ENCODE measurements at places on chromosomes 7 and 10.

- no peak for DNase-seq
These were observed 21.0 kb upstream of the DDX21 start for GRCh38 chr10:68934994-68935393.

DNA sequence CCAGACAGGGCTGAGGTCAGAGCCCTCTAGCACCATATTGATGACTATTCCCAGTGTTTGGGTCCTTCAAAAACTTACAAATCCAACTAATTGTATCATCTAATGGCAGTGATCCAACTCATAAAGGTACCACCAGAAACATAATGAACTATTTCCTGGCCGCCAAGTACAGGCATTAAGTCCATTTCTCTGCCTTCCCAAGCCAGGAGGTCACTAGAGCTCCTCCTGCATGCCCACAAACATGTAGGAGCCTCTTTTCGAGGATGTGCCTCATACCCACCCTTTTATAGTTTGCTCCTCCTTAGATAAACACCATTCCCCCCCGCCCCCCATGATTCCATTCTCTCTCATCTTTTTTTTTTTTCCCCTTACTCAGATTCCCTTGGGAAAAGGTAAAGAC lies 91.3 kb downstream of the CHN2 start:
- no peak for DNase-seq

DNA sequence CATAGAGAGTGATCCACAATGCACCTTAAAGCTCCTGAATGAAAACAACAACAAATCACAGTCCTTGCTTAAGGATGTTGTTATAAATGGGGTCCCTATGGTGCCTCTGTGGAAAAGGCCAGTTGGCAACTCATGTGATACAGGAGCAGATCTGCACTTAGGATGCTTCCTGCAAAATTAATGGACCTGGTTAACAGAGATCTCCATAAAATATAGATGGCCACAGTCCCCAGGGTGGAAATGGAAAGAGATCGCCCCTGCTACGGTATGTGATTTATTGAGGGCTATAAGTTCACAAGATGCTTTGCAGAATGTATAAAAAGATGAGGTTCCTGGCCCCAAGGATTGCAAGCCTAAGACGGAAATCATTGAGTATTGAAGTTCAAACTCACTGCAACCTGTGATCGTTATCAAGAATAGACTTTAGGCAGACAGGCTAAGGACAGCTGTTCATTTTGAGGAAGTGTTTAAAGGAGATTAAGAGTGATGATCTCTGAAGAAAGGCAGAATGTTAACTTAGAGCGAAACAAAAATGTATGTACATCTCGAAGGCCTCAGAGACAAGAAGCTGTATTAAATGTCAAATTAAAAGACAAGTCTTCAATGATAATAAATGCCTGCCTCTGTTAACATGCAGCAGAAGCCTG lies 174.1 kb upstream of the PLPP4 start:
- no peak for DNase-seq

DNA sequence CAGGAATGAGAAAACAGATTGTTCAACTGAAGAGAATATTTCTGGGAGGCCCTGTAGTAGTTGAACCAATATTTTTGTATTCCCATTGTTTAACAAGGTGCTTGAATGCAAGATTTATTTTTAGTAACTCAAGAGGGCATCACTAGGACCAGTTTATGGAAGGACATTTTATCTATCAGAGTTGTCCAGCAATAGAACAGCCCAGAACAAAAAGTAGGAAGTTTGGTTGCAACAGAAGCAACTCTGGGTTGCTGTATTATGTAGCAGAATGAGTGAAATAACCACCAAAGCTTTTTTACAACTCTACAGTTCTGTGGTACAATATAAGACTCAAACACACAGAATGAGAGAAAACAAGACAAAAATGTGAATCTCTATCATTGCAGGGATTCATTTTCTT lies 34.7 kb downstream of the CPED1 start:
- no peak for DNase-seq

- DNase-seq = no peak
These were observed 46.4 kb downstream of the ZNF716 start for GRCh38 chr7:57496395-57496794.

DNA sequence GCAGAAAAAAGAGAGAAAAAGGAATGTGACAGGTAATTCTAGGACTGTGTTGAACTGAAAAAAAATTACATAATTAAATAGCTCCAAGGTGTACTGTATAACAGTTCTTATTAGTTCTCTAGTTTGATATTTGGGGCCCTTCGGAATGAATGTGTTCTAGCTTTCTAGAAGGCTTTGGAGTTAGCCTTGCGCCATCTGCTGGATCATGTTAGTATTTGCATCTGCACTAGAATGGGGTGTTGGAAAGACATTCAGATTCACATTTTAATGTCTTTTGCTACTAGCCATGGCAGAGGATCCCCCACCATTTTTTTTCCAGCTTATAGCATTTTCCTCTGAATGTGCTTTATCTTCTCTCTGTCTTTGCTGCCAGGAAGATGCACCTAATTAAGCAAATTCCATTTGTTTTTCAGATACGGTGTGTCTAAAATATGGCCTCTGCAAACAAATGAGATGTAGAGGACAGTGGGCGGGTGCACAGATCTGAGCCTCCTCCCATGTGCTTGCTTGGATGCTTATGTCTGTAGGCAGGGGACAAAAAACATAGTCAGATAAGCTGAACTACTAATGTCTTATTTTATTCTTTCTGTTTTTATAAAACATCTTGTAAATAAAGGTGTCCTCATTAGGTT lies 238.5 kb downstream of the PHF14 start:
- peak; percentile 21 for DNase-seq

GRCh38 chr10:22607261-22607660 lies 107.1 kb downstream of the PIP4K2A start:
- no peak for DNase-seq

GRCh38 chr7:30143748-30144251 lies 9.0 kb downstream of the MTURN start:
- no peak for DNase-seq

- DNase-seq = no peak
These were observed 1085.5 kb downstream of the SORCS1 start for GRCh38 chr10:106078895-106079576.

- DNase-seq = no peak
These were observed 165.6 kb downstream of the AVL9 start for GRCh38 chr7:32660936-32661335.

- no peak for DNase-seq
These were observed 131.0 kb downstream of the RPS24 start for GRCh38 chr10:78164702-78165101.

DNA sequence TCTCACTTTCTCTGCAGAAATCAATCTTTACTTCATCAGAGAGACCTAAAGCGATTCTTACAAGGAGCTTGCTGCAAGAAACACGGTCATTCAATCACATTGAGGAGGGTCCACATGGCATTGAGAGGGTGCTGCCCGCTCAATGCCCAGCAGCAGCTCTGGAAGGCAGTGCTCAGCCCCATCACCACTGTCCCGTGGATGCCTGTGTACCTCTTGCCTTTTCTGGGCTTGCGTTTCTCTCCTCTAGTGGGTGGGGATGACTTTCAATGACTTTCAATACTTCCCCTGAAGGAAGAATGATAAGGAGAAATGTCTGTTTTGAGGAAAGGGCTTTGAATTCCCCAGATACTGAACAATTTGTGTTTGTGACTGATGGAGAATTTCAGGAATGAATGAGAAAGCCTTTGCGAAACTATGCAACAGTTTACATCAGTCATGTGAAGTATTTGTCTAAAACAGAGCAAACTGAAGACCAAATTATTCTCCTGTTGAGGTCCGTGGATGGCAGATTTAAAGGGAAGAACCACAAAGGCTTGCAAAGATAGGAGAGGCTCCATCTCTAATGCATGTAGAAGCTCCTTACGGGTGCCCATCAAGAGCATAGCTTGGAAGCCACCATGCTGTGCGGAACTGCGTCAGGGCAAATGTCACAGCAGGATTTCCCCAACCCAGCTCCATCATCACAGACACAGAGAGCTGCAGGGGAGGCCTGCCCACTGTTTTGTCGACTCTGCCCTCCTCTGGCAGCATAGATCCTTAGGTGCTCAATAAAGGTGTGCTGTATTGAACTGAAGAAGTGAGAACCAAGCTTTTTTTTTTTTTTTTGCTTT lies 6.6 kb upstream of the ZNF22 start:
- DNase-seq = no peak

DNA sequence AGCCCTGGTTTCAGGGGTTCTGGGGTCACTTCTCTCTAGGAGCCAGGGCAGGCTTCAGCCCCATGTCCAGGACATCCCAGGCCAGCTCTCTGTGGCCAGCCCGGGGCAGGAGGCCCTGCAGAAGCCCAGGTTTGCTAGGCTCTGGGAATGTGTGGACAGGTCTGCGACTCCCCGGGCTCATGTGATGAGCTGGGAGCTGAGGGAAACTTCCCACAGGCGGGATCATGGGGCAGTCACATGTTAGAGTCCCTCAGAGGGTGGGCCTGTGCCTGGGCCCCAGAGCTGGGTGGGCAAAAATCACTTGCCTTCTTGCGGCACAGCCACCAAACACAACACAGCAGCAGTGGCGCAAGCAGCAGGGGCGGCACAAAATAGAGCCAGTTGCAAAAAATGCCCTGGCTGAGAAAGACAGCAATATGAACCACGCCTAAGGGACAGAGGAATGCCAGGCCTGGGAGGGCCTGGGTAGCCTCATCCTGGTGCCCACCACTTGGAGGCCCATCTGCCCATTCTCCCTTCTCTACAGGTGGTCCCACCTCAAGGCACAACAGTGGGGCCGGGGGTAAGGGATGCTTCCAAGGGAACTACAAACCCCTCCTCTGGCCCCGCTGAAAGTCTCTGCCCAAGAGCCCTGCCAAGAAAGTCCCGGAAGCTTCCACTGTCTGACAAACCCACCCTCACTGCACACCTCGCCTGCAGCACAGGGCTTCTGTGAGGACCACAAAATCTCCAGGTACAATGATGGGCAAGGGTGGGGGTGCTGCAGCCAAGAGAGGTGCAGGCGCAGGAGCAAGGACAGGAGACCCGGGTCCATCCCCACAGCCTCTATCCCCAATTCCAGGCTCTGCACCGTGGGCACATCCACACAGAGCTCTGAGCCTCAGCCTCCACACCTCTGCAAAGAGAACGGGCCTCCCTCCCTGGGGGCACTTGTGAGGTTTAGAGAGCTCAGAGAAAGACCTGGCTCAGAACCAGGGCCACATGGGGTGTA lies 34.6 kb upstream of the ANTXRL start:
- no peak for DNase-seq

GRCh38 chr10:102412293-102412692 lies 6.3 kb downstream of the PSD start:
- DNase-seq = no peak

- no peak for DNase-seq
These were observed 238.1 kb upstream of the BMPER start for GRCh38 chr7:33667196-33667595.

DNA sequence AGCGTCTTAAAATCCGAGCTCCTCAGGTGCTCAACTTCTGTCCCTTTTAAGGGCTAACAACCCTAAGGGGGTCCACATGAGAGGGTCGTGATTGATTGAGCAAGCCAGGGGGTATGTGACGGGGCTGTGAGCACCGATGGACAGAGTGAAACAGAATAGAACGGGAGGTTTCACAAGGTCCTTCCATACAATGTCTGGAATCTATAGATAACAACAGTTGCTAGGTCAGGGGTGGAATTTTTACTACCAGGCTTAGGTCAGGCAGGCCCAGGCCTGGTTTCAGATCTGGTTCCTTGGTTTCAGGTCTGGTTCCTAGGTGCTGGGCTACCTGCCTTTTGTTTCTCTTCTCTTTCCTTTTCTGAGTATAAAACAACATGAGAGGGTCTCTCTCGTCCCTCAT lies 80.9 kb downstream of the PTN start:
- DNase-seq = no peak

GRCh38 chr10:79029478-79030390 lies 39.0 kb upstream of the ZMIZ1 start:
- no peak for DNase-seq

DNA sequence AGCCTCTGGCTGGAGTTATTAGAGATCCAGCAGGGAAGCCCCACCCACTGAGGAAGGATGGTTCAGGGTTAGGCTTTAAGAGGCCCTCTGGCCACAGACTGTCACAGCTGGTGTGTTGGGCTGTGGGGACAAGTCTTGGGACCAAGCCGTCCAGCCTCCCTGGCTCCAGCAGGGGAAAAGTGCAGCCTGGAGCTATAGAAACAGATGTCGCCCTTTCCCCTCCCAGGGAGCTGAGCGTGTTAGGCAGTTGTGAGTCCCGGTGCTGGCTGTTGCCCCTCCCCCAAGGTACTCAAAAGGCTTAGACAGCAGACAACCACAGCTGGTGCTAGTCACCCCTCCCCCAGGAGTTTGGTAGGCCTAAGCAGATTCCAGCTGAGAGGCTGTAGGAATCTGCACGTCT lies 143.4 kb downstream of the TMEM168 start:
- no peak for DNase-seq

GRCh38 chr7:70312336-70312735 lies 714.1 kb downstream of the AUTS2 start:
- DNase-seq = no peak

DNA sequence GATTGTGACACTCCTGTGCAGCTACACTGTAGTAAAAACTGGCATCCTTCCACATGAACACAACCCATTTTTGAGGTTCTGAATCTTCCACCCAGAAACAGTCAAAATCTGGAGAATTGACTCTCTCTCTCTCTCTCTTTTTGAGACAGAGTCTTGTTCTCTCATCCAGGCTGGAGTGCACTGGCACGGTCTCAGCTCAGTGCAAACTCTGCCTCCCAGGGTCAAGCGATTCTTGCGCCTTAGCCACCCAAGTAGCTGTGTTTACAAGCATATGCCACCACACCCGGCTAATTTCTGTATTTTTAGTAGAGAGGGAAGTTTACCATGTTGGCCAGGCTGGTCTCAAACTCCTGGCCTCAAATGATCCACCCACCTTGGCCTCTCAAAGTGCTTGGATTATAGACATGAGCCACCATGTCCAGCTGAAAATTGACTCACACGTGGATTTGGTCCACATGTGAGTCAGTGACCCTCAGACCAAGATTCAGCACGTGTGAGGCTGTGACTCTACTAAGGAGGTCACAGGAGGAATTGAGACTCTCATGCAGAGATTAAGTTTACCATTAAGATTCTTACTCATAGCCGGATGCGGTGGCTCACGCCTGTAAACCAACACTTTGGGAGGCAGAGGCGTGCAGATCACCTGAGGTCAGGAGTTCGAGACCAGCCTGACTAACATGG lies 12.1 kb upstream of the ZNF107 start:
- no peak for DNase-seq

GRCh38 chr10:121667948-121668313 lies 69.7 kb upstream of the FGFR2 start:
- DNase-seq = no peak

- DNase-seq = no peak
These were observed 5.9 kb upstream of the HTR5A start for GRCh38 chr7:155064186-155064585.

- no peak for DNase-seq
These were observed 148.5 kb downstream of the POLR1F start for GRCh38 chr7:19560111-19560883.

GRCh38 chr7:24741679-24742505 lies 15.4 kb downstream of the GSDME start:
- DNase-seq = no peak

- DNase-seq = no peak
These were observed 142.8 kb upstream of the SEMA3A start for GRCh38 chr7:84337429-84337828.

DNA sequence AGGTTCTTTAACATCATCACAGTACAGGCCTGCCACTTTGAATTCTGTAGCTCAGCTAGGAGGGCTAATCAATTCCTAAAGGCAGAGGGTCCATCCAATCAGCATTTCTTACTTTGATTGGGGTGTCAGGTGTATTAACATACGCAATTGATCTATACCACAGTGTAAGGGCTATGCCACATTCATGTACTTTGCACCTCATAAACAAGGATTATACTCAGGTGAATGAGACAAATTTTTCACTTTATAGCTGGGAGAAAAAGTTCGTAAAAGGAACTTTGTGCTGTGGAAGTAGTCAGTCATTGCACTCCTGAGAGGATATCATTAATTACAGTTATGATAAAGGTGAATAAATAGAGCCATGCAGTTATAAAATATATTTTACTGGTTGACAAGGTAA lies 119.9 kb upstream of the AHR start:
- no peak for DNase-seq

Measured in SW 1271 (cell line).